Left cardiac atrium (tissue), 4 donors: ENCODE measurements at places on chromosomes 13 and 19. TPM values are rescaled to one million over a fixed set of nuclear protein-coding genes. Genes with fewer than 3 reads are reported as not detected.

GRCh38 chr19:29170554-29170953, 42.4 kb downstream of the UQCRFS1 start:
- no peak for DNase-seq

GRCh38 chr19:31969016-31969415, 376.4 kb upstream of the ZNF507 start:
- no peak for DNase-seq

- no peak for DNase-seq
These were observed 14.2 kb downstream of the FBXO46 start for GRCh38 chr19:45716359-45717130.

DNA sequence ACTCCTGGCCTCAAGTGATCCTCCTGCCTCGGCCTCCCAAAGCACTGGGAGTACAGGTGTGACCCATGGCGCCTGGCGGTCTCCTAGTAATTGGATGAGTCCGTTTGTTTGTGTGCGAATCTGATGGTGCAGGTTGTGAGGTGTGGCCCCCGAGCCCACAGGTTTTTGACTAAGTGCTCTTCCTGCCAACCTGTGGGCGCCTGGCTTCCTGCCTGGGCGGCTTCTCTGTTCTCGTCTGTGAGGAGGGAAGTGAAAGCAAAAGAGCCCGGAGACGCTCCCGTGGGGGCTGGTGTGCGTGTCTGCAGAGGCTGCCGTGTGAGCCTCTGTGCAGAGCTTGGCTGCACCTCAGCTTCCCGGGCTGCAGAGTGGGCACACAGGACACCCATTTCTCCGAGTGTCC, 10.0 kb downstream of the ARHGAP45 start:
- peak; percentile 69 for DNase-seq

DNA sequence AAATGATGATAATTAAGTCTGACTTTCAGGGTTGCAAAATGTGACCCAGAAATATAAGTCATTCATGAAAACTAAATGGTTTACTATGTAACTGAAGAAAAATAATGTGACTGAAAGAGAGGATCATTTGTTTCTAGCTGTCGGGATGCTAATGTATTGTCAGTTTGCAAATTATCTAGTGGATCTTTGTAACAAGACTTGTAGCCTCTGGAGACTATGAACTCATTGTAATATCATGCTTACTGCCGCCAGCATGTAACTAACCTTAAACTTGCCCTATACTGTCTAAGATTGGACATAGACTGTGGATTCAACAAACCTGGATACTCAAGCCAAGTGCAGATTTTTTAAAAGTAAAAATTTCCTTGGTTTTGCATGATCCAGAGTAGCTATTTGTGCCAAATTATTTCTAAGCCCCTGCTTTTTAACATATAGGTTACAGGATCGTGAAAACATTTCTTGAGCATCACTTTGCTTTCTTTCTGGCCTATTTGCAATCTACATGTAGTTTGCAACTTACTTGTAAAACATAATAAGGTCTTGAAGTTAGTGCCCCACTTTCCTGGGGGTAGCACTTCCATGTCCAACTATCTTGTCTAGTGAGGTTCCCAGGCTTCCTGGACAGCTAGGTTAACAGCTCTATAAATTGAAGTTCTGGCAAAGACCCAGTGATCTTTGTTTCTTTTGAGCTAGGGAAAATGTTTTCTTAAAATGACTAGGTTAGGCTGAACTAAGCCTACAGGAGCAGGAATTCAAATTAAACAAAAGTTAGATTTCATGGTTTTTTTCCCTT, 3.3 kb upstream of the POSTN start:
- no peak for DNase-seq

GRCh38 chr19:39539165-39539517, 820 bp downstream of the EID2 start:
- DNase-seq: no peak

- DNase-seq: peak; percentile 87
These were observed 678 bp downstream of the ISOC2 start for GRCh38 chr19:55460670-55461258.

DNA sequence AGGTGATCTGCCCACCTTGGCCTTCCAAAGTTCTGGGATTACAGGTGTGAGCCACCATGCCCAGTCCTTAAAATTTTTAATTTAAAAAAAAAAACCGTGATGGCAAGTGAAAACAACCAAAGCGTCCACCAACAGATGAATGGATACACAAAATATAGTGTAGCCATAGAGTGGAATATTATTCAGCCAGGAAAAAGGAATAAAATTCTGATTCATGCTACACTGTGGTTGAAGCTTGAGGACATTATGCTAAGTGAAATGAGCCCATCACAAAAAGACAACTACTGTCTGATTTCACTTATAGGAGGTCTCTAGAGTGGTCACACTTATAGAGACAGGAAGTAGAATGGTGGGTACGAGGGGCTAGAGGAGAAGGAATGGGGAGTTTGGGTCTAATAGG, 26.3 kb upstream of the KLF2 start:
- DNase-seq: no peak

DNA sequence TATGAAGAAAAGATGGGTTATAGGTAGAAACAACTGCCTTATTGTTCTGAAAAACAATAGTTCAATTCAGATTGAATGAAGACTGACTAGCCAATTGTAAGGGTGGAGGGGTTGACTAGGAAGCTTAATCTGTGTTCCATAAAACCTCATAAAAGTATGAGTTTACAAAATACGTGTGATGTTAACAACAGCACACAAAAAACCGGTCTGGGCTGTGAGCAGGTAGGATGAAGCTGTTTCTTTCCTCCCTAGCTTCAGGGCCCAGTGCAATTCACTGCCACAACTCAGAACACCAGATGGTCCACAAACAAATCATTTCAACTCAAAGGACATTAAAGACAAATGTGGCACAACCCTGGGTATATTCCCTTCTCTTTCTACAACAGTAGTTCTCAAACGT, 3.2 kb downstream of the OXGR1 start:
- DNase-seq: no peak

DNA sequence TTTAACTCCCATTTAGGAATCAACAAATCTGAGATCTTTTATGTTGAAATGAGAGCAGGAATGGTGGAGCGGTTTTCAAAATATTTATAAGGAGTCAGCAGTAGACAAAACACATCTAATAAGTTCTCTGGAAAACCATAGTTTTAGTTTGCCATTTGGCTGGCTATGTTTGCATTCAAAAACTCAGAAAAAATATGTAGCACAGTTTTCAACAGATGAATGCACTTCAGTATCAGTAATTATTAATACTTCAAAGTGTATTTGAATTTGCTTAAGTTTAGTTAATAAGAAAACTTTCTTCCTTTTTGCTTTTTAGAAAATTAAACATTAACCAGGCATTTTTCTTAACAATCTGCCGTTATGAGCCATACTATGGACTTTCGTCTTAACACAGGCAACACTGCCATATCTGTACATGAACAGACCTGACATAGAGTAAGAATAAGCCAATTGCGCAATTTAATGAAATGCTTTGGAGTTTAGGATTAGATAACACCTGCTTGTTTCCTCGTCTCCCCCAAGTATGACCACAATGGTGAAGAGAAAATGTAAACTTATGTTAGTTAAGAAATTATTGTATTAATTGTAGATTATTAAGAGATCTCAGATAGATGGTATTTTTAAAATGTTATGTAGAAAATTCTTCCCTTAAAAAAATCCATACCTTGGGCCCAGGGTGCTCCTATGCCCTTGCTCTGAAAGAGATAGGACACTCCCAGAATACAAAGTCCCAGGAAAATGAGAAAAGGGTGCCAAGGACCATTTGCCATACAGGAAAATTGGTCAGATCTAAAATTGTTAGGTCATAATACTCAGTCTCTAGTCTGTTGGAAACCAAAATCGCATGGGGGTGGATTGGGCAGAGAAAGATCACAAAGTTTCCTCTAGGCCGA, 552.3 kb upstream of the ARGLU1 start:
- no peak for DNase-seq

DNA sequence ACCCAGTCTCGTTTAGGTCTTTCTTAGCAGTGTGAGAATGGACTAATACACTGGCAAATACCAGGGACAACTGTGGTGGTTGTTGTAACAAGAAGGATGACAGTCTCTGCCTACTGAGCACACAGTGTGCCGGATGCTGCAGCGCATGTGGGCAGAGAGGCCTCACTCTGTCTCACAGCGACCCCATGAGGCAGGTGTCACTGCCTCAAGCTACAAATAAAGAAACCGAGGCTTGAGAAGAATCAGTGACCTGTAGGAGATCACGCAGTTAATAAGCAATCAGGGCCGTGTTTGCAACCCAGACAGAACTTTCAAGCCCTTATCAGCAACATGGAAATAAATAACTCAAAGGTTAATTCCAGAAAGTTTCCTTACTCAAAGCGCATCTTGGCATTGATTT, 40.5 kb upstream of the GAS6 start:
- DNase-seq: peak; percentile 77

DNA sequence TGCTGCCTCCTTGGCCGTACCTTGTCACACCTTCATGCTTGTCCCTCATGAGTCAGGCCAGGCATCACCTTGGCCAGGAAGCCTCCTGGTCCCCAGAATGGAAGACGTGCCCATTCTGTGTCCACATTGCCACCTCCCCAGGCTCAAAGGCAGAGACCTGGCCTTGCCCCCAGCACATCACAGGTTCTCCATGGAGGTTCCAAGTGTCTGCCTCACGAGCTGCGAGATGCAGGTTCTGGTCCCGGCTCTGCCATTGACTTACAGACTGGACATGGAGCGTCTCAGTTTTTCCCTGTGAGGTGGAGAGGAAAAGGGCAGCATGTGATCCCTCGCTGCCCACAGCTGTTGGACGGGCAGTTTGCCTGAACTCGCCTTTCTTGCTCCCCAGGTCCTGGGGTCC, 9.1 kb upstream of the SLC7A10 start:
- DNase-seq: no peak

DNA sequence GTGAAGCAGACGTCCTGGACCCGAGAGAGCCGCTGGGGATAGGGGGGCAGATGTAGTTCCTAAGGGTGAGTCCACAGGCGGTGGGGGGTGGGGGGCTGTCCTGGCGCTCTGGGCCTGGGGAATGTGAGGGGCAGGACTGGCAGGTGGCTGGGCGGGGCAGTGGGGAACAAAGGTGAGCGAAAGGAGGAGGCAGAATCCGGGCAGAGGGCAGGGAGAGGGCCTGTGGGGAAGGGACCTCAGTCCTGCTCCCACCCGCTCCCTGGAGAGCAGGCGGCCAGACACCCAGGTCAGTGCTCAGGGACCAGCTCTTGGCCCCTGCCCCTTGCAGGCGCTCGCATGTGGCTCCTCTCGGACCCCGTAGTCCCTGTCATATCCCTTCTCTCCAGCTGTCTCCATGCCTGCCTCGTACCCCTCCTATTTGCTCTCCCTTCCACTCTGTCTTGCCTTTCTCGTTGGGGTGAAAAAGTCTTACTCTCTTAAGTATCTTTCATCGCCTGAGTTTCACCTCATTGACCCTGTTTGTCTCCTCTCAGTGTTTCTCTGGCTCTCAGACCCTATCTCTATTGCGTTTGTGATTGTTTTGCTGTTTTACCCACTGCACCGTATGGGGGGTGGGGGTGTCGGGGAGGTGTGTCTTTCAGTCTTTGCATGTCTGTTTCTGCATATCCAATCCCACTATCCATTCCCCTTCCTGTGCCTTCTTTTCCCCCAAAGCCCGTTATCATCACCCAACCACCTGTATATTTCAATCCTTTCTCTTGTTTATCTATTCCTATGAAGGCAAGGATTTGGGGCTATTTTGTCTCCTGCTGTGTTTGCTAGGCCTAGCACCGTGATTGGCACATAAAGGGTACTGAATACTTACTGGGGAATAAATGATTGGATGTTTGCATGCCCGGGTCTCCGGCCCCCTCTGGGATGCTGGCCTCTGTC, 5.8 kb downstream of the SPHK2 start:
- DNase-seq: no peak

GRCh38 chr13:95100525-95101433, 200.5 kb downstream of the ABCC4 start:
- no peak for DNase-seq

- DNase-seq: no peak
These were observed 19.1 kb upstream of the CXCL17 start for GRCh38 chr19:42461700-42462324.

GRCh38 chr19:40243181-40243580, 16.7 kb upstream of the CCNP start:
- no peak for DNase-seq

- DNase-seq: no peak
These were observed 70.9 kb downstream of the CDK8 start for GRCh38 chr13:26324867-26325266.

DNA sequence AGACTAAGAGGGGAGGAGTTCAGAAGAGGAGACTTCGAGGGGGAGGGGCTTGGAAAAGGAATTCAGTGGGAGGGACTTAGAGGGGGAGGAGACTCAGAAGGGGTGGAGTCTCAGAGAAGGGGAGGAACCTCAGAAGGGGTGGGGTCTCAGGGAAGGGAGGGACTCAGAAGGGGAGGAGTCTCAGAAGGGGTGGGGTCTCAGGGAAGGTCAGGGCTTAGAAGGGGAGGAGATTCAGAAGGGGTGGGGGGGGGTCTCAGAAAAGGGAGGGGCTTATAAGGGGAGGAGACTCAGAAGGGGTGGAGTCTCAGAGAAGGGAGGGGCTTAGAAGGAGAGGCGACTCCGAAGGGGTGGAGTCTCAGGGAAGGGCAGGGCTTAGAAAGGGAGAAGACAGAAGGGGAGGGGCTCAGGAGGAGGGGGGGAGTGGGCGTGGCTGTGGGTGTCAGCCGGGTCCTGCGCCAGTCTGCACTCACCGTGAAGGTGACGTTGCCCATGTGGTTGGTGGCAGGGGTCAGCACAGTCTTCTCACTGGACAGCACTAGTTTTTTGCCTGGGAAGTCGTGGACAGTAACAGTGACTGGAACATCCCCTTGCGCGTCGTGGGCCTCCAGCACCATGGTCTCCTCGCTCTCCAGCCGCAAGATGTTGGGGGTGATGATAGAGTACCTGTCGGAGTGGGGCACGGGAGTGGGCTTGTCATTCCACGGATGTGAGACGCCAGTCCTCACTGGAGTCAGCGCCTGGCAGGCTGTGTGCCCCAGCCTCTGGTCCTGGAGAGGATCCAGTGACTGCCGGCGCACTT, 1.5 kb downstream of the C3 start:
- peak; percentile 63 for DNase-seq

GRCh38 chr19:35236638-35237400, 8.3 kb upstream of the FAM187B start:
- no peak for DNase-seq

- no peak for DNase-seq
These were observed 913.1 kb downstream of the OLFM4 start for GRCh38 chr13:53941588-53942190.

DNA sequence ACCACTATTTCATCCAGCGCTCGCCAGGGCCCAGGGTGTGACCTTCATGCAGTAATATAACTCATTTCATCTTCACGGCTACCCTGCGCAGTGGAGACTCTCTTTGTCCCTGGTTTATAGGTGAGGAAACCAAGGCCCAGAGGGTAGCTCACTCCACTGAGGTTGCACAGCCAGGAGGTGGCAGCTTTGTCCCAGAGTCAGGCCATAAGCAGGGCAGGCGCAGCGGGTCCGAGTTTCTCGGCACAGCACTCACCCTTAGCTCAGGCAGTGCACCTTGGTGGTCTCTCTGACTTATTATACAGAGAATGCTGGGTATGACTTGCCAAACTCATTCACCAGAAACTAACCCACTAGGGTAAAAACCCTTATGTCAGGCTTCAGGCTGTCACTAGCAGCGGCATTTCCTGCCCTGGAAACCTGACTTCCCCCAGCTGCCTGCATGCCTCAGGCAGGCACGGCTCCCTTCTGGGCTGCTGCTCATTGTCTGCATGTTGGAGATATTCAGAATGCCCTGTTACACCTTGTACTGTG, 24.5 kb downstream of the PPP5C start:
- DNase-seq: no peak

IGSF23 gene
- total RNA-seq: not detected

RNF17 gene
- total RNA-seq: not detected

LPAR2 gene
- total RNA-seq: 2.6 TPM

RBM26 gene
- total RNA-seq: 26.2 TPM

EID2 gene
- 14.8 TPM for total RNA-seq

IQCN gene
- total RNA-seq: 0.91 TPM

ZNF548 gene
- 20.6 TPM for total RNA-seq

DNAJC15 gene
- total RNA-seq: 24.4 TPM
